Neural crest cell (in vitro differentiated cells): ENCODE measurements at places on chromosomes 7 and 10. TPM values are rescaled to one million over a fixed set of nuclear protein-coding genes. Genes with fewer than 3 reads are reported as not detected.

DNA sequence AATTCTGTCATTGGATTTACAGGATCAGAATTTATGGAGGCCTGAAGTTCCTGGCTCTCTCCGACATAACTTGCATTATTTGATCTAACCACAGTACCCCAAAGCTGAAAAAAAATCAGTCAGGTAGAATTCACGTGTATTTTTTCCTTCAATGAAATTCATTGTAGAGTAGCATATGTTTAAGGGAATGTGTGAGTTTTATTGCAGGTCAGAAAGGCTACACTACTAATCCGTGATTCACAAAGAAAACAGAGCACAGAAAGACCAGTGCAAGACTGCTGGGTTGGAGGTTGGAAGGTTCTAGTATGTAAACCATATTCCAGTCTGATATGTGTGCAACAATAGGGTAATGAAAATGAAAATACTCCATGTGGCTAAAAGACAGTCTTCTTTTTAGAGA lies 247.0 kb upstream of the FERD3L start:
- no peak for DNase-seq

- DNase-seq, result no peak
Observed at GRCh38 chr7:27551803-27552400, 110.8 kb downstream of the HIBADH start.

The LRRTM3 gene
- total RNA-seq, result 2.3 and 2.8 TPM in 2 replicates

The ALOX5 gene
- total RNA-seq, result not detected in 2 replicates

The GCK gene
- 0.42 and 0.52 TPM in 2 replicates for total RNA-seq

The SLIT1 gene
- total RNA-seq, result 9.7 and 10.6 TPM in 2 replicates

The ASB15 gene
- total RNA-seq, result not detected in 2 replicates

DNA sequence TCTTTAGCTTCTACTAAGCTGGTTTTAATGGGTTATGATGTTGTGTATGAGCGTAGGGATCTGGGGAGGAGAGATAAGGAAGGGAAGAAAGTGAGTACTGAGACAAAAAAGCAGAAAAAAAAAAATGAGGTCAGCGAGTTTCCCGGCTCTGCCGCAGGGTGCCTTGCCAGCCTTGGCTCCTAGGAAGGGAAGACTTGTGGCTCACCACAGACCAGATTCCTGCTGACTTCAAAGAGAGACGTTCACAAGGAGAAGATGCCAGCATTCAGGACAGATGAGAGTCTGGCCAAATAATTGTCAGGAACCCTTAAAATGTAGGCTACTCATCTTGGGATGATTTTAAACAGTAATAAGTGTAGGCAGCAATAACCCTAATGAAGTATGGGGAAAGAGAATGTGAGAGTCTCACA lies 11.4 kb upstream of the FAS start:
- no peak for DNase-seq

DNA sequence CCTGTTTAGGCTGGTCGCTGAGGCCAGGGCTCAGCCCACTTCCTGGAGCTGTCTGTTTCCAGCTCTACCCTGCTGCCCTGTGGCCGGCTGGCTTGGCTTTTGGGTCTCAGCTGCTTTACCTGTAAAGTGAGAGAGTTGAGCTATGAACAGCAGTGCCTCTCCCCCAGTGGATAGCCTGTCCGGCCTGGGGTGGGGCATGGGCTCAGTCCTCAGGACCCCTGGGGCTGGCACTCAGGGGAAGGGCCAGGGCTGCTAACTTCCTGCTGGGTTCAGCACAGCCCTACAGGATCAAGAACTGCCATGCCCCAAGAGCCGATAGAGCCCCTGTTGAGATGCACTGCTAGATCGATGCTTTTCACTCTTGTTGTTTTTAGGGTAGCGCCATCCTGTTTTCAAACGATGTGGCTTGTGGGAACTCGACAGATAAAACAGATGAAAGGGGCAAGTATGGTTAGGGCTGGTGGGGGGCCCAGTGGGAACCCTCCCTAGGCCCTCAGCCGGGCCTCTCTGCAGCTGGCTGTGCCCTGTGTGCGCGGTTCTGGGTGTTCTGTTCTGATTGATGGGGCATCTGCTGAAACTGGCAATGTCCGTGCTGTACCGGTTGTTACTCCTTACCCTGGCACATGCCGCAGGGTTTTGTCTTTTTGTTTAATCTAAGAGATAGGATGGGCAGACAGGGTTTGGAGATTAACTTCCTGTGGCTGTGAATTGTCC lies 10.0 kb upstream of the SFRP5 start:
- DNase-seq, result no peak

The WNT8B gene
- total RNA-seq, result 3.8 and 4.2 TPM in 2 replicates

The PPP1R9A gene
- 21.2 and 22.7 TPM in 2 replicates for total RNA-seq

GRCh38 chr7:27046854-27047549 lies 48.8 kb downstream of the HOXA1 start:
- DNase-seq, result no peak

DNA sequence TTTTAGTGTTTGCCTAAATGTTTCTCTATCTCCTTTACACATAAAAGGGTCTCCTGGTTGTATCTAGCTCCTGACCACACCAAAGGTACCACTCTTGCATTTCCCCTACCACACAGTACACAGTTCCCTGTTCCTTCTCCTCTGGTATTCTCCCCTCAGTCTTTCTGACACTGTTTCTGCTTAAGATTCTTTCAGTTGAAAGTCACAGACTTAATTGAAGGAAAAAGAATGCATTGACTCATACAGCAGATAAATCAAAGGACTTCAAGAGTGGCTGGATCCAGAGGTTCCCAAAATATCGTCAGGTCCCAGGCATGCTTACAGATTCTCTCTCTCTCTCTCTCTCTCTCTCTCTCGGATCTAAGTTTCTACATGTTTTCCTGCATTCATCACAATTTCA lies 185.6 kb upstream of the LRGUK start:
- DNase-seq, result no peak
